Motor neuron (in vitro differentiated cells): ENCODE measurements at places on chromosomes 5 and 9.
A peak's percentile ranks its signal among the peaks of the same experiment; 100 is the strongest.

DNA sequence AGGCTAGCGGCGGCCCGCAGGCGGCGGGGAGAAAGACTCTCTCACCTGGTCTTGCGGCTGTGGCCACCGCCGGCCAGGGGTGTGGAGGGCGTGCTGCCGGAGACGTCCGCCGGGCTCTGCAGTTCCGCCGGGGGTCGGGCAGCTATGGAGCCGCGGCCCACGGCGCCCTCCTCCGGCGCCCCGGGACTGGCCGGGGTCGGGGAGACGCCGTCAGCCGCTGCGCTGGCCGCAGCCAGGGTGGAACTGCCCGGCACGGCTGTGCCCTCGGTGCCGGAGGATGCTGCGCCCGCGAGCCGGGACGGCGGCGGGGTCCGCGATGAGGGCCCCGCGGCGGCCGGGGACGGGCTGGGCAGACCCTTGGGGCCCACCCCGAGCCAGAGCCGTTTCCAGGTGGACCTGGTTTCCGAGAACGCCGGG lies 253 bp downstream of the SLC12A2 start:
- peak; percentile 58 for ATAC-seq

GRCh38 chr9:119334745-119335144 lies 34.5 kb downstream of the BRINP1 start:
- ATAC-seq = no peak

DNA sequence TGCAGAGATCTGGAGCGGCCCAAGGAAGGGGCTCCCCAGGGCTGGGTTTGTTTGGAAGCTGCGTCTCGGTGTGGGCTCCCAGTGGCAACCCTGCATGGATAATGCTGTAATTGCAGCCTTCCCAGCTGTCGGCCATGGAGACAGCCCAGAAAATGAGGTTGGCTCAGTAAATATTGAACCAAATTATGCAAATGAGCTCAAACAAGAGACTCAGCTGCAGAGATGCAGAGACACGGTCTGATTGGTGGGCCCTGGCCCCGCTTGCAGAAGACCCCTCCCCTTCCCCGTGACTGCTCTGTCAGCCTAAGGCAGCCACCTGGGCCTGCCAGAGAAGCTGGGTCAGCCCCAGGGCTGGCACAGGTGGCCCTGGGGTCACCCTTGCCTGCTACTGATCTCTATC lies 75.9 kb downstream of the RAD23B start:
- ATAC-seq = peak; percentile 73

DNA sequence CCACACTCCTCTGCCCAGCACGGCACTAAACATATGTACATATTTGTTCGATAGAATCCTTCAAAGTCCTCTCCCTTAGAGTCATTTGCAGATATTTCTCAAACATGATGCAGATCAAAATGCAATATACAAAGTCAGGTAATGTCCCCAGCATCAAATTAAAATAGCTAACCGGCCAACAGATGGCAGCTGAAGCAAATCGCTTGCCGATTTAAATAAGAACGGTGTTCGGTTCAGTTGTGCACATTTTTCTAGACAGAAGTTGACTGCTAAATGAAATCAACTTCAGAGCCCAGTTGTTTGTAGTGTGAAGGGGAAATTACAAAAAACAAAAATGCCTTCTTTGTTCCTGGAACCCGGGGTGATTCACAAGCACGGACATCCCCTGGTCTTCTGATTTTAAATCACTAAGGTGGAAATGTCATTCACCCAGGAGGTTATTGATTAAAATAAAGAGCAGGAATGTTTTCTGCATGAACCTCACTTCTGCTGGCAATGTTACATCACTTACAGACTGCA lies 219.2 kb downstream of the EBF1 start:
- ATAC-seq = no peak

DNA sequence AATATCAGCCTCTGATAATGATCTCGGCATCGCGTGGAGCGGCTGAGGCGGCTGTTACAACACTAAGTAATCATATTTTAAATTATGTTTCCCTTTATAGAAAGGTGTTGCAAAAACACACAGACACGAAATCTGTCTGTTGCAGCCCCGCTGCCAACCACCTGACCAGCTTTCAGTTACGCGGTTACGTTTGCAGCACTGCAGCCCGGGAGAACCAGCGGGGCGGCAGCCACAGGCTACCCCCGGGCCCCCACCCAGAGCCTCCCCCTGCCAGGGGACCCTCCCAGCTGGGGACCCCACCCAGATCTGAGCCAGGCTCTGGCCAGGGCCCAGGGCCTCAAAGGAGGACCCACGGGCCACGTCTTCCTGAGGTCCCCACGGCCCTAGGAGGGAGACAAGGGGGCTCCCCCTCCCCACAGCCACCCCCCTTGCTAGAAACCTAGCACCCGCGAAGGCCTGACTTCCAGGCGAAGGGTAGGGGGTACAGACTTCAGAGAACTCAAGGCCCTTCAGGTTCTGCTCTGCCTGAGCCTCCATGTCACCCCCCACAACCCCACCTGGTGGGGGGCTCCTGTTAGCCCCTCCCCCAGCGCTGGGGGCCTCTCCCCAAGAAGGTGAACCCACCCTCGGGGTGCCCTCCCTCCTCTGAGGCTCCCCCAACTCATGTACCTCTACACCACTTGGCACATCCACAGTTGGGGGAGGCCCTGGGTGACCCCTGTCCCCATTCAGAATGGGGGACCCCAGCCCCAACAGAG lies 6.0 kb downstream of the NACC2 start:
- no peak for ATAC-seq
